ENCODE measurements at places on chromosomes 7 and 10.

DNA sequence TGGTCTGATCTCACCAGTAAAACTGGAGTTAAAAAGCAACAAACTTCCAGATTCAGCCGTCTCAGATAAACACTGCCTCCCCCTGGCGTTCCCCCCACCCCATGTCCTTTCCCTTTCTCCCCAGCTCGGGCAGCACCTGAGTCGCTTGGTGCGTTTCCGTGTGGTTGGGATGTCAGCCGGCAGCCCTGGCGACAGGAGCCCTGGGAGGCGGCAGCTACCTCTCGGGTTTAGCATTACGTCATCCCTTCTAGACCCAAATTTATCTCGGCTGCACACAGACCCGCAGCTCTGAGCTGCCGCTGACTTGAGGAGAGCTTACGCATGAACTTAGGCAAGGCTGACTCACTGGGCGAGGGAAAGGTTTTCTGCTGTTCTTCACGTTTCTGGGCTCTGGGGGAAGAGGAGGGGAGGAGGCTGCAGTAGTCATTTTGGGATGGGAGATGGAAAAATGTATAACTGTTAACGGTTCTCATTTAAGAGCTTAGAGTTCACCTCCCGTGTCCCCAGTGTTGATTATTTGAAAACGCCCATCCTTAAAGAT is 14.4 kb downstream of the MXI1 start:
- DNase-seq: peak; percentile 50

- no peak for DNase-seq
These were observed 77.9 kb downstream of the GSAP start for GRCh38 chr7:77338260-77338659.

- DNase-seq: no peak
These were observed 62.6 kb downstream of the RASGEF1A start for GRCh38 chr10:43204042-43204942.

DNA sequence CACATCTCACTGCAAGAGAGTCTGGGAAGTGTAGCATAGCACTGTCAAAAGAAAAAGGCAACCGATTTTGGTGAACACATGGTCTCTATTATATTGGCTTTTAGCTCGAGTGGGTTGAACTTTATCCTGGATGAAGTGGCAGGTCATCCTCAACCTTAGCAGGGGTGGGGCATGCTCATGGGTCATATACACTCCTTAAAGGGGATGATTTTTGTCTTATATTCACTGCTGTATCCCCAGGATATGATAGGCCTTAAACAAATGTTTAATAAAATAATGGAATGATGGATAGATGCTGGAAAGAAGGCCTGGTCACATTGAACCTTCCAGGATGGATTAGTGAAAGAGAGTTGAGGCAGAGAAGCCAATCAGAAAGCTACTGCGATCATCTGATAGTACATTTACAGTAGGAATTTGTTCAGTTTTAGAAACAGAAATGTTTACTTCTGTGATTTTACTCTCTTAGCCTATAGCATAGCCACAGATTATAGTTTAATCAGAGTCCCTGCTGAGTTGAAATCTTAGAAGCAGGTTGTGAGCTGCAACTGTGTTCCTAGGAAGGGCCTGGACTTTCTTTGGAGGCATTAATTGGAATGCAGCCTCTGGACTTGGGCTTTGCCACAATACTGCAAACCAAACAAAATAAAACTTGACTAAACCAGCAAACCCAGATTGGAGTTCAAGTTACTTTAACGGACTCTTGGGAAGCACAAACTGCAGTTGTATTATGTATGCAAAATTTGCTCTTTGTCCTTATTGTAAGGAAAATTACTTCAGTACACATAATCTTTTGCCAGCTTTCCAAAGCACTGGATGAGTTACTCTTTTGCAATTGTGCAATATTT is 138.3 kb downstream of the BMPER start:
- no peak for DNase-seq

DNA sequence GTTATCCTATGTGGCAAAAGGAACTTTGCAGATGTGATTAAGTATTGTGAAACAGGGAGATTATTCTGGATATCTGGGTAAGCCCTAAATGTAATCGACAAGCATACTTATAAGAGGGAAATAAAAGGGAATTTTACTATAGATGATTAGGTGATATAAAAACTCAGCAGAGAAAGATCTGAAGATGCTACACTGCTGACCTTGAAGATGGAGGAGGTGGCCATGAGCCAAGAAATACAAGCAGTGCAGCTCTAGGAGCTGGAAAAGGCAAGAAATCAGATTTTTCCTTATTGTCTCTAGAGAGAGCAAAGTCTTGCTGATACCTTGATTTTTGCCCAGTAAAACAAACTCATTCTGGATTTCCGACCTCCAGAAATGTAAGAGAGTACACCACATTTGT is 67.7 kb downstream of the BRAF start:
- DNase-seq: no peak

- no peak for DNase-seq
These were observed 1053.2 kb downstream of the REEP3 start for GRCh38 chr10:64574371-64574770.

GRCh38 chr10:74207691-74208480 is 56.9 kb downstream of the ADK start:
- no peak for DNase-seq

DNA sequence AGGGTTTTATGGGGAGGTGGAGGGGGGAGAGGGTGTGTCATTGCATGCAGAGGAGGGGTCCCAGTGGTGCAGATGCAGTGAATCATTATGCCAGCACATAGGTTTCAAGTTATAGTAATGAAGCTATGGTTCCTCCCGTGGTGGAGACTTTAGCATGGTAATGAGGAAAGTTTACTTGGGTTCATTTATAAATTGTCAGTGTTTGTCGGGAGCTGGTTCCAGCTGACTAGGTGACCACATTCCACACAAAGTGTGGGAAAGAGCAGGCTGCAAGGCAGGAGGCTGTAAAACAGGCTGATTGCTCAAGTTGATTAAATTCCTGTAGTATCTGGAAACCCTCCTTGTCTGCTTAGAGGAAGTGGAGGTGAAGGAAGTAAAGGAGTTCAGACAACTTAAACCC is 78.9 kb downstream of the SRI start:
- no peak for DNase-seq

GRCh38 chr10:53135897-53136253 is 363.3 kb upstream of the MBL2 start:
- no peak for DNase-seq

- no peak for DNase-seq
These were observed 87.8 kb downstream of the HDAC9 start for GRCh38 chr7:18583305-18583704.

GRCh38 chr10:61558188-61558587 is 104.5 kb upstream of the CABCOCO1 start:
- no peak for DNase-seq

GRCh38 chr7:95200741-95201140 is 123.6 kb downstream of the PON1 start:
- DNase-seq: no peak

GRCh38 chr7:137820156-137820555 is 26.6 kb downstream of the DGKI start:
- no peak for DNase-seq

- peak; percentile 53 for DNase-seq
These were observed 28.9 kb upstream of the EZH2 start for GRCh38 chr7:148912758-148913541.

- no peak for DNase-seq
These were observed 330.3 kb upstream of the NPSR1 start for GRCh38 chr7:34327681-34328080.

GRCh38 chr7:10474048-10474447 is 499.6 kb upstream of the PHF14 start:
- DNase-seq: no peak

DNA sequence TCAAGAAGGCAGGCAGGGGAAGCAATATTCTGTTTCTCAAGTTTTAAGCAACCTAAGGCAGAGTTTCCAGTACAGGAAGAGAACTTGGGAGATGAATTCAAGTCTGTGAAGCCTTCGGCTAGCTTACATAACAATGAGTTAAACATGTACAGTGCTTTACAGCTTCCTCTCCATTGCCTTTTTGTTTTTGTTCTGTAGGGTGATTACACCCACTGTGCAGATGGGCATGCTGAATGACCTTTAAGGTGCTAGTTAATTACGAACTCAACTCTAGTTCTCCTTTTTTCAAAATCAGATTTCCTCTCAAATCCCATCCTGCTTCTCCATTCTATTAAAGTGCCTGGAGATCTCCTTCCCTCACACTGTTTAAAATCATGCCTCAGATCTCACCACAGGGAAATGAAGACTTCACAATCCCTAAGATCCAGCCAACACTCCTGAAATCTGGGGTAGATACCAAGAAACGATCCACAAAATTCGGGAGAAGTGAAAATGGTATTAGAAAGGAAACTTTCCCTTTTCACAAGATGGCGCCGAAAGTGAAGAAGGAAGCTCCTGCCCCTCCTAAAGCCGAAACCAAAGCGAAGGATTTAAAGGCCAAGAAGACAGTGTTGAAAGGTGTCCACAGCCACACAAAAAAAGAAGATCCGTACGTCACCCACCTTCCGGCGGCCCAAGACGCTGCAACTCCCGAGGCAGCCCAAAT is 16.8 kb upstream of the MSMB start:
- no peak for DNase-seq

DNA sequence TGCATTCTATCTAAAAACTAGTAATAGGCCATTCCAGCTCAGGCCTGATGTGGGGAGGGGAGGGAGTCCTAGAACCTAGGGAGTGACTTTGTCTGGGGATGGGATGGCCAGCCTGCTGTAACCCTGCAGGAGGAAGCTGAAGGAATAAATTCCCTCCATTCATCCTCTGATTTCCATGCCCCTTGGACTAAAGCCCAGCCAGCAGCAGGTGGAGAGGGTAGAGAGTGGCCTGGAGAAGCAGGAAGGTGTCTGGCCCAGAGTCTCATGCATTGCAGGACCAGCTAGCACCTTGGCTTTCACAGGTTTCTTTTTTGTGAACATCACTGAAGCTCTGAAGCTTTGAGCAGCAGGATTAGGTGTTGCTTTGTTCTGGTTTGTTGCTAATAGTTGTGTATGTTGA is 32.8 kb upstream of the CDH23 start:
- no peak for DNase-seq

- DNase-seq: no peak
These were observed 40.9 kb downstream of the PRPF18 start for GRCh38 chr10:13627459-13628310.

DNA sequence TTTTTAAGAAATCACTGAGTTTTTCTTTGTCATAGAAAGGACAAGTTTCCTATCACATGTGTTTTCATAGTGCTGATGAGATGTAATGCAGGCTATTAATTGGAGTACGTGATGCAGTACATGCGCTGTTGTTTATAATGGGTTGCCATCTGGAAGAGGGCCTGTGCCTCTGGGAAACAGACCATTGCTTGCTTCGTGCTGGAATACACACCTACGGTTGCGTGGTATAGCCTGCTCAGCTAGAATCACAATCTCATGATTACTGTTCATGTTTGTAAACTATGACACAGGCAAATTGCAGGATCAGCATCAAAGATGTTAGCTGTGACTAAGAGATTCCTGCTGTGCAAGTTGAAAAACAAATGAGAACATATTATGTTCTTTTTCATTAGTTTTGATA is 107.2 kb upstream of the STEAP1B start:
- DNase-seq: no peak

- DNase-seq: no peak
These were observed 168.8 kb upstream of the POT1 start for GRCh38 chr7:125098377-125098970.

DNA sequence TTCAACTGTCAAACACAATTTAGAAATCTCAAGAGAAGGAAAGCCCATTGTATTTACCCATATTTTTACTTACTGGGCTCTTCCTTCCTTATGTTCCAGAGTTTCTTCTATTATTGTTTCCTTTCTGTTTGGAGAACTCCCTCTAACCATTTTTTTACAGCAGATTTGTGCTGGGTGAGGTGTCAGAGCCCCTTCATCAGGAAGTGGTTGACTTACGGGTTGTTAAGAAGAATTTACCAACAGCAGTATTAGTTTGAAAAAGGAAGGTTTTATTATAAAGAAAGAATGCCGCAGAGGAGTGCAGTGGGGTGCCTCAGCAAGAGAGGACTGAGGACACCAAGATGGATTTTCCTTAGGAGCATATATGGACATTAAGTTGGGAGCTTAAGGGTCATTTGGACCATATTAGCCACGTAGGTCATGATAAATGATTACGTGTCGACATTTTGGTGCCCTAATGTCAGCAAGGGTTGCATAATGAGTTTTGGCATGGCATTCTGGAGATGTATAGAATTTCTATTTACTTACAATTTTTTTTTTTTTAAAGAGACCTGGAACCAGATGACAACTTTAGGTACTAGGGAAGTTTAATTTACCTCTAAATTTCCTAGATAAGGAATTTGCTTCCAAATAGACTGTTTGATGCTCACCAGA is 6.3 kb upstream of the TBATA start:
- DNase-seq: no peak

DNA sequence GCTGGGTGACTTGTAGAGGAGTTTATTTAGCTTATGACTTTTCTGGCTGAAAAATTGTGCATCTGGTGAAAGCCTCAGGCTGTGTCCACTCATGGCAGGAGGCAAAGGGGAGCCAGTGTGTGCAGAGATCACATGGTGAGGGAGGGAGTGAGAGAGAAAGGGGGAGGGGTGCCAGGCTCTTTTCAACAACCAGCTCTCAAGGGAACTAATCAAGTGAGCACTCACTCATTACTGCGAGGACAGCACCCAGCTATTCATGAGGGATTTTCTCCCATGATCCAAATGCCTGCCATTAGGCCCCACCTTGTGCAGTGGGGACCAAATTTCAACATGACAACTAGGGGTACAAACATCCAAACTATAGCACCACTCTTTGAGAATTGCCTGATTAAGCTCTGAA is 590.2 kb downstream of the MAGI2 start:
- DNase-seq: no peak

- DNase-seq: no peak
These were observed 22.3 kb upstream of the CAMK1D start for GRCh38 chr10:12327074-12327473.

GRCh38 chr7:20424500-20424899 is 93.8 kb downstream of the ITGB8 start:
- no peak for DNase-seq

DNA sequence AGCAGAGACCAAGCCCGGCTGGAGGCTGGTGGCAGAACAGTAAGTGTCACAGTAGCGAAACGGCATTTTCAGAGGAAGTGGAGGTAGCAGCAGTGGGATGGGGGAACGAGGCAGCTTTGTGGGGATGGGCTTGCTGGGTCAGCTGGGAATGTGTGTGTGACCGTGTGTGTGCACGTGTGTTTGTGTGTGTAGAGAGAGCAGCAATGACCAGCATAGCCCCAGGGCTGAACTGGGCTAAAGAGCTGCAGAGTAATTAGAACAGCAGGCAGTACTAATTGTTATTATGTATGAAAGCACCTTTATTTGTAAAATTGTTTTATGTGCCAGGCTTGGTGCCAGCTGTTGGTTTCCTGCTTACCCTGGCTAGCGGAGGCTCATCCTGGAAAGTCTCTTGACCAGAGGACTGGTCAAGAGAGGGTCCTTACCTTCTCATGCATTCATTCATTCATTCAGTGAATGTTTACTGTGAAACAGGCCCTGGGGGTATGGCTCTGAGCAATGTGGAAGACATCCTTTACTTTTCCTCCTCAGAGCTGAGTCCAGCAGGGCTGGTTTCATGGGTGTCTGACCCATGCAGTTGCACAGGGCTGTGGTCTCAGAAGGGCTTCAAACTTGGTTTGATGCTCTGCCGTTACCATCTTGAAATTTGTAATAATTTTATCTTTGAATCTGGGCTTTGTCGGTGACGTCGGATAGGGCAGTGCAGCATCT is 184.6 kb downstream of the SEC23IP start:
- no peak for DNase-seq

Measured in stimulated activated CD8-positive, alpha-beta memory T cell treated with anti-CD3 and anti-CD28 coated beads, Interleukin-15, amount 100 ng/mL, for 4 hours (primary cell).